ENCODE measurements at places on chromosomes 1 and 21. TPM values are rescaled to one million over a fixed set of nuclear protein-coding genes. Genes with fewer than 3 reads are reported as not detected.

The C1orf141 gene
- not detected for total RNA-seq

The PLPPR4 gene
- total RNA-seq = 5.1 TPM

The OR2AK2 gene
- total RNA-seq = 0.34 TPM

The DHRS3 gene
- total RNA-seq = 9.0 TPM

The IL10 gene
- total RNA-seq = not detected

The SLC66A1 gene
- 37.9 TPM for total RNA-seq

The CYP4A11 gene
- not detected for total RNA-seq

The BCL2L15 gene
- 0.36 TPM for total RNA-seq

The KLHDC9 gene
- 0.31 TPM for total RNA-seq

The BEST4 gene
- not detected for total RNA-seq

The CD101 gene
- 1.00 TPM for total RNA-seq

The C21orf58 gene
- 5.5 TPM for total RNA-seq

The GOLT1A gene
- total RNA-seq = not detected

The MCOLN3 gene
- 12.8 TPM for total RNA-seq

The TAL1 gene
- total RNA-seq = under 0.01 TPM

The BNIPL gene
- under 0.01 TPM for total RNA-seq

The ARHGAP29 gene
- 10.0 TPM for total RNA-seq

The C1QB gene
- not detected for total RNA-seq

The ZFP69 gene
- total RNA-seq = 4.1 TPM

The KRTAP11-1 gene
- total RNA-seq = not detected

The KRTAP13-2 gene
- total RNA-seq = not detected

The AIM2 gene
- not detected for total RNA-seq

The PDZK1 gene
- 0.31 TPM for total RNA-seq

The AMY1C gene
- total RNA-seq = not detected

The CRTC2 gene
- total RNA-seq = 9.0 TPM

The PTPN7 gene
- total RNA-seq = not detected

The CD1D gene
- total RNA-seq = 0.34 TPM

The KISS1 gene
- total RNA-seq = not detected

The FCGR1A gene
- total RNA-seq = not detected

The CDK18 gene
- 7.2 TPM for total RNA-seq

The ATAD3C gene
- total RNA-seq = not detected

The CADM3 gene
- total RNA-seq = 18.5 TPM

The SAMD13 gene
- total RNA-seq = 2.8 TPM

The IKBKE gene
- total RNA-seq = 13.4 TPM

The OR10Z1 gene
- not detected for total RNA-seq

The ODR4 gene
- 22.2 TPM for total RNA-seq

The SPOCD1 gene
- total RNA-seq = 15.0 TPM

The WNT3A gene
- total RNA-seq = not detected

The TNNI3K gene
- not detected for total RNA-seq

Measured in melanocyte of skin (primary cell).